ENCODE measurements at places on chromosomes 16 and 17.

DNA sequence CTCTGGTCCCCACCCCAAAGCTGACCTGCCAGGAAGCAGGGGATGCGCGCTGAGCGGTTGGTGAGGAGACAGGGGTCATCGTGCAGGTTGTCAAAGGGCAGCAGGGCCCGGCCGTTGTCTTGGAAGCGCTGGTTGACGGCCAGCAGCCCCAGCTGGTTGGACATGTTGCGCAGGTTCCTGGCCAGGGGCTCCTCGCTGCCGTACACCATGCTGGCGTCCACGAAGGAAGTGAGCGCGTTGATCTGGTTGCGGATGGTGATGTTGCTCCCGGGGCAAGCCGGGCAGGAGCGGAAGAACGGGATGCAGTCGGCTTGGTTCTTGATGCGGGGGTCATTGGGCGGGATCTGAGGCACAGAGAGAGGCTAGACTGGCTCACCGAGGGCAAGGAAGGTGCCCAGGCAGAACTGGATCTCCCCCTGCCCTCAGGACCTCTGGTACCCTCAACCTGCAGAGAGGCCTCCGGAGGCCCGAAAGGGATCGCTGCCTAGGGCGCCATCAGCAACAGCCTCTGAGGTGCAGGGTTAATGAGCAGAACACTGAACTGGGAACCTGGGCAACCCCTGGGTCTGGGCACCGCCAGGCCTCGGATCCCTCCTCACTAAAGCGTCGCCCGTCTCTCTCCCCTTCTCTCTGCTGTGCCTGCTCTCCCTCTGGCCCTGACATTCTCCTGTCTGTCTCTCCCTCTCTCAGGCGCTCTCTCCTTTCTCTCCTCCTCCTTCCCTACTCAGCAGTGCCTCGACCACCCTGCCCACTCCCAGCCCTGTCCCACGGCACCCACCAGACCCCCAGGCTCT, 2.7 kb downstream of the MPO start:
- DNase-seq, result no peak

DNA sequence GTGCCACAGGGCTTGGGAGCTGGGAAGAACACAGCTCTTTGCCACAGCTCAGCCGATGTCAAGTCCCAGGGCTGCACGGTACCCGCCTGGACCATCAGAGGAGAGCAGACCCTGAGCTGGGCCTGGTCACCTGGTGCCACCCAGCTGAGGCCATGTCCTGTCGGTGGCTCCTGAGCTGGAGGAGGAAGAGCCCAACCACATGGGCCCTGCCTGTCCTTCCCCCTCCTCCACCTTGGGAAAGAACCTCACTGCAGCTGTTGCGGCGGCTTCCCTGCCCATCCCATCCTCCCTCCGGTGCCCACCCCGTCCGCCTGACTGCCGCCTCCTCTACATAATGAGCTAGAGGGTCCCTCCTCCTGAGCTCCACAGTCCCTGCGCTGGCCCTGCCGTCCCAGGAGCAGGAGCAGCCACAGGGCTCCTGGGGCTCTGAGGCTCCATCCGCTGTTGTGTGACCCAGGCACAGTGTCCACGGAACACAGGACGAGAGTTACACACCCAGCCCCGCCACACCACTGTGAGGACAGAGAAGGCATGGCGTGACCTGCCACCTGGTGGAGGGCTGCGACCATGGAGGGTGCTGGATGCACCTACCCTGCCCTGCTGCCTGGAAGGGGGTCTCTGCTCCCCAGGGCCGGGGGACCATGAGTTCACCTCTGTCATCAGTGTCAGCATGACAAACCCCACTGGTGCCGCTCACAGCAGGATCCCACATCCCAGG, 21.4 kb upstream of the CHMP6 start:
- no peak for DNase-seq

- DNase-seq, result no peak
Observed at GRCh38 chr17:7476494-7476893, 2.9 kb downstream of the ZBTB4 start.

GRCh38 chr17:1779571-1780131, 17.8 kb downstream of the SERPINF1 start:
- no peak for DNase-seq

- DNase-seq, result no peak
Observed at GRCh38 chr16:86710602-86710950, 132.2 kb downstream of the FOXL1 start.

GRCh38 chr16:4612977-4613635, 1.6 kb downstream of the UBALD1 start:
- no peak for DNase-seq

DNA sequence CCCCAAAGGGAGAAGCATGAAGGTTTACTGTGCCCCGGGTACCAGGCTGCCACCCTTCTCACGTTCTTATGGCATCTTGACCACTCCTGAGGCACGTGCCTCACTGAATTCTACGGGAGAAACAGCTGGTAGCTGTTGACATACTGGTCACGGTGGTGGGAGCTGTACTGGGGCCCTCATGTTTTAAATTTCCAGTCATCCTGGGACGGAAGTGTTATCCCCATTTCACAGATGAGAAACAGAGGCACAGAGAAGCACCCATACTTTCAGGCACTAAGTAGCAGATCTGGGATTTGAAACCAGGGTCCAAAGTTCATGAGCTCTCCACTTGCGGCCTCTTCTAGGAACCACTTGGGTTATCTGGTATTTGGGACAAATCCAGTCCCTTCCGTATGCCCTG, 26.3 kb upstream of the DOC2B start:
- no peak for DNase-seq

DNA sequence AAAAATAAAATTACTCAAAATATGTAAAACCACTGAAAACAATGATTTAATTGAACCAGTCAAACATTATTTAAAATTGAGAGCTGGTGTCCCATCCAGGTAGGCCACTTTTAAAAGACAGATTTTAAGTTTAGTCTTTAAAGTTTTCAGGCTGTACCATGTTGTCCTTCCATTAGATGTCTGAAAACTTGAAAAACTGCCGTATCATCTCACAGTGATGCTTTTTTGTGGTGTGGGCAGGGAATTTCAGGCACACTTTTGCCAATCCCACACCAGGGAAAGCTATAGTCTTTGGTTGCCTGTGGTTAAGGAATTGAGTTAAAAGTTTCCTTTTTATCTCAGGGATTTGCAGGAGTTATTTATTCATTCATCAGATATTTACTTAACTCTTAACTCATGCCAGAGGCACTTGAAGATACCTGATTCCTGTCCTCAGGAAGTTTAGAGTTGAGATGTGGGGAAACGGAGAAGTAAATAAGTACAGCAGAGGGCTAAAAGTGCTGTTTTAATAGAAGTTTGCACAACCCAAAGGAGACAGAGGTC, 3.2 kb downstream of the SNTB2 start:
- DNase-seq, result no peak

DNA sequence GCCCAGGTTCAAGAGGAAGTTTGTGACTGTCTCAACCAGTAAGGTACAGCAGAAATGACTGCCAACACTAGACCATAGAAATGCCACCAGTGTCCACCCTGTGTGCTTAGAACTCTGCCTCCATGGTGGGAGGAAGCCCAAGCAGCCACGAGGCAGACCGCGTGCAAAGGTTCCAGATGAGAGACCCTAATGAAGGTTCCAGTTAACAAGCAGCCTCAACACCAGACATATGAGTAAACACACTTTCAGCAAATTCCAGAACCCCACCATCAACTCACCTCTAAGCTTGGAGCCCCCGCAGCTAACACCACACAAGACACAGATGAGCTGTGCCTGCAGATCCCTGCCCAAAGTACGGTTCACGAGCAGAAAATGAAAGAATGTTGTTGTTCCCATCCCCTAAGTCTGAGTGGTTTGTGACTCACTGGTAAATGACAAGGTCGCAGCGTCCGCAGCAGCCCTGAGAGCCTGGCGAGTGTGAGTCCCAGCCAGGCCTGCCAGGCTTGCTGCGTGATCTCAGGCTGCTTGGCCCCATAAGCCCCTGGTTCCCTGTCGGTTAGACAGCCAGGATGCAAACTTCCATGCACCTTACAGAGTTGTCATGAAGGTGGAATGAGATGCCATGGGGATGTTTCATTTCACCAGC, 193.7 kb downstream of the C16orf95 start:
- no peak for DNase-seq

GRCh38 chr17:44539673-44540072, 17.6 kb upstream of the FZD2 start:
- no peak for DNase-seq

GRCh38 chr16:70598937-70599503, 47.3 kb upstream of the IL34 start:
- DNase-seq, result no peak

DNA sequence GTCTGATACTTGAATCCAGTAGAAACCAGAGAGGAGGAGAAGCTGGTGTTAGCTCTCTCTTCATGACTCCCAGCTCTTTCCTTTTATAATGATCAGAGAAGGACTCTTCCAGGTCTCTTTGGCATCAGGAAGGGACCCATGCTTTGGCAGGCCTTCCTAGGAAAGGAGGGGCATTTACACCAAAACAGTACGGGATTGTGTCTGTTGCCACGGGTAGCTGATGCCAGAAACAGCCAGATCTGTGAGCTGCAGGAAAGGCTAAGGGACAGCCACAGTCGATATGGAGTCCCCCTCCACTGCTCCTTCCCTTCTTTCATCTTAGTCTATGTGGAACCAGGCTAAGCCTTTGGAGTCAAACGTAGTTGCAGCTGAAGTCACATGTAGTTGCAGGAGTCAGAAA, 9.3 kb downstream of the CEP295NL start:
- no peak for DNase-seq

DNA sequence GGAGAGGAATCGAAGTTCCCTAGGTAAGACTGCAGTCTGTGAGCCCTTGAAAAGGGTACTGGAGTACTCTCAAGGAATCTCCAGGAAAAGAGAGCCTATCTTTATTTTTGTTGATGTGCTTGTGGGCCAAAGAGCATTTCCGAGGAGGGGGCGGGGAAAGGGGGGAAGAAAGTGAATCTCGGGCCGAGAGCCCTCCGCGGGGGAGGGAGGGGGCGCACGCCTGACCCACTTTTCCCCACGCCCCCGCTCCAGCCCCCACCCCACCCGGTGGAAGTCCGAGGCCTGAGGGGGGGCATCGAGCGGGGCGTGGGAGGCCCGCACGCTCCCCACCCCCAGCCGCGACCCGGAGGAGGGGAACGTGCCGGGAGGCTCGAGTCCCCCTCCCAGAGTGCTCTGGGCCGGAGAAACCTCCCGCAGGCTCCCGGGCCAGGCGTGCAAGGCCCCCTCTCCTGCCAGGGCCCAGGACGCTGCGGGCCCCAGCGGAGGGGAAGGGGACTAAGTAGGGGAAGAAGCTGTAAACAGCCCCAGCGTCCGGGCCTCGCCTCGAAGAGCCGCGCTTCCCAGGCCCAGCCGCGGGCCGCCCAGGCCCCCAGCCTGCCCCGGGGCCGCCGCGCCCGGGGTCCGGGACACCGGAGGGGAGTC, 444 bp downstream of the HELZ start:
- no peak for DNase-seq

- DNase-seq, result no peak
Observed at GRCh38 chr17:72812823-72813222, 279.7 kb downstream of the SLC39A11 start.

DNA sequence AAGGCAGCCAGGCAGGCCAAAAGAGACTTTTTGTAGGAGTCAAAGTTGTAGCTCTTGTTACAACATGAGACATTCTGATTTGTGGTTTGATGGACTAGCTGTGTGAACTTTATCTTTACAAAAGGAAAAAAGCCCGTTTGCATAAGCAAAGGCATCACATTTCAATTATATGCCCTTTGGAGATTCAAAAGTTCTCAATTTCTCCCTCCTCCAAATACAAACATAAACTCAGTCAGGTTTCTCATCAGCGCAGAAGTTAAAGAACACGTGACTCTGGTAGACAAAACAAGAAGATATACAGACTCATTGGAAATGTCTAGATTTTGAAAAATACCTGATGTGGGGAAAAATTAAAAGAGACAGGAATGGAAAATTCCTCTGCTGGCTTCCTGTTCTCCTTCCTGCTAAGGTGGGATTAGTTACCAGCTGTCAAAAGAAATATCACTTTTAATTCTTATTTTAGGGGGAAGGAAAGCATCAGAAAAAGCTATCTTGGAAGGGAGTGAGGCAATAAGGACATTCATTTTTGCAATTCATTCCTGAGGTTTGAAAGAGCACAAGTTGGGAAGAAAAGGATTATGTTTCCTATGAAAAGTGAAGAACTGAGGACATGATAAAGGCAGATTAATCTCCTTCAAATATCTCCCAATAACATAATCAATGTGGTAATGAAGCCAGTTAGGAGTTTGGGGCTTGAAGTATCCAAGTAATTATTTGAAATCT, 4.6 kb upstream of the KCNJ16 start:
- DNase-seq, result no peak

DNA sequence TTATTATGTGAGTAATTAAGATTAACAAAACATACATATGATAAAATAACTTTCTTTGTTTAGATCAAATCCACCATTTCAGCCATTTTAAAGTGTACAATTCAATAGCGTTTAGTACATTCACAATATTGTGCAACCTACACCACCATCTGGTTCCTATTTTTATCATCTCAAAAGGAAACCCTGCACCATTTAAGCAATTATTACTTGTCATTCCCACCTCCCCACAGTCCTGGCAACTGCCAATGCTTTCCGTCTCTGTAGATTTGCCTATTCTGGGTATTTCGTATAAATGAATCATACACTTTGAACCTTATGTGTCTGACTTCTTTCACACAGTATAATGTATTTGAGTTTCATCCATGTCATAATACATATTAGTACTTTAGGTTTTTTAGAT, 162.5 kb upstream of the CNTNAP4 start:
- DNase-seq, result no peak
